ENCODE measurements at places on chromosomes 13 and 19. TPM values are rescaled to one million over a fixed set of nuclear protein-coding genes. Genes with fewer than 3 reads are reported as not detected.

The RHPN2 gene
- not detected for total RNA-seq

The KLK1 gene
- not detected for total RNA-seq

DNA sequence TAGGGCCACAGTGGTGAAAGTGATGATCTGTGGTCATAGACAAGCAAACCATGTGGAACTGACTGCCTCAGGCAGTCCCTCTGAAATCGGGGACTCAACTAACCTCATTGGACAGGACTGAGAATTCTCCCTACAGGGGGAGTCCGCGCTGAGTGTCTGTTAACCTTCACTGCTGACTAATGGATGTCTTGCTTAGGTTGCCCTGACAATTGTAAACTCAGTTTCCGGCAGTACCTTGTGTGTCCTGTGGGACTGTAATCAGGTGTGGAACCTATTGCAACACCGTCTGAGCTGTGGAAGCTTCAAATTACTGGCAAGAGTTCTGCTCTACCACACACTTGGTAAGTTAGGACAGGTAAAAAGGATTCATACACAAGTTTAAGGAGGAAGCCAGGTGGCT, 21.8 kb downstream of the ZNF77 start:
- DNase-seq = no peak

GRCh38 chr13:97395447-97396136, 38.4 kb upstream of the RAP2A start:
- no peak for DNase-seq

DNA sequence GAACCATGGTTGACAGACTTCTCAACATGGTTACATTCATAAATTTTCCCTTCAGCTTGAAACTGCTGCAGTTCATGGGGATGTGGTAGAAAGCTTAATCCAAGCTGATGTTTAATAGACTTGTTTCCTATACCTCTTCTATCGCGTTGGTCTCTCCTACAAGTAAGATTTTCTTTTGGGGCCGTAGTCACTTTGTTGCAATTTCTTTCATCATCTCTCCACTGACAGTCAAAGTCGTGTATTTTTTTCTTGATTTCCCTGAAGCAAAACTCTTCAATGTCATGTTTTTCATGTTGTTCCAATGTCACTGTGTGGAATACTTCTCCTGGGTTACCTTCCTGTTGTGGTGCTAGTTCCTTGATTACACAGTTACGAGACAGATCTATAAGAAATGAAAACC, 6.3 kb upstream of the ZNF160 start:
- DNase-seq = no peak

The CD209 gene
- 29.0 TPM for total RNA-seq
